ENCODE measurements at places on chromosomes 3 and 15. TPM values are rescaled to one million over a fixed set of nuclear protein-coding genes. Genes with fewer than 3 reads are reported as not detected.

DNA sequence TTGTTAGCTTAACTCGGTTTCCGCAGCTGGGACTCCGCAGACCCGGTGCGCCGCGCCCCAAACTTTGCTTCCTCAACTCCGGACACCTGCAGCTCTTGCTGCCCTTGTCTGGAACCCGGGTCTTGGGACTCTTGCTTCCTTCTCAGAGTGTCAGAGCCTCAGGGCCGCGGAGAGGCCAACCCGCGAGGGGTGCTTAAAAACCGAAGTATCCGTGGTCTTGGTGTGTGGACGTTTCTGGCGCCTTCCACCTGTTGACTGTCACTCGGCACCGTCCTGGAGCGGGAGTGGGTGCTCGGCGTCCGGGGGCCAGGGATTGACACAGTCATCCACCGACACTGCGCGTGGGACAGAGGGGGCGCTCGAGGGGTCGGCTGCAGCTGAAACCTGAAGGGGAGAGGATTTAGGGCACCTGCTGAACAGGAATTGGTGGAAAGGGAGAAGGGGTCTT, 386 bp downstream of the SQOR start:
- peaks cover 30% of the 10 kb centered on the region for H3K4me1 ChIP-seq
- peak overlapping the region; percentile 77 for H3K27ac ChIP-seq
- H3K36me3 ChIP-seq = no peaks in the 10 kb centered on the region
- DNase-seq = peak; percentile 61
- peak overlapping the region; percentile 91 for H3K4me3 ChIP-seq

GRCh38 chr15:60917461-60918145, 311.5 kb downstream of the RORA start:
- peaks cover 6% of the 10 kb centered on the region for H3K4me1 ChIP-seq
- H3K27ac ChIP-seq = no peak overlapping the region
- H3K4me3 ChIP-seq = no peak overlapping the region
- no peaks in the 10 kb centered on the region for H3K27me3 ChIP-seq
- DNase-seq = no peak
- no peaks in the 10 kb centered on the region for H3K36me3 ChIP-seq

DNA sequence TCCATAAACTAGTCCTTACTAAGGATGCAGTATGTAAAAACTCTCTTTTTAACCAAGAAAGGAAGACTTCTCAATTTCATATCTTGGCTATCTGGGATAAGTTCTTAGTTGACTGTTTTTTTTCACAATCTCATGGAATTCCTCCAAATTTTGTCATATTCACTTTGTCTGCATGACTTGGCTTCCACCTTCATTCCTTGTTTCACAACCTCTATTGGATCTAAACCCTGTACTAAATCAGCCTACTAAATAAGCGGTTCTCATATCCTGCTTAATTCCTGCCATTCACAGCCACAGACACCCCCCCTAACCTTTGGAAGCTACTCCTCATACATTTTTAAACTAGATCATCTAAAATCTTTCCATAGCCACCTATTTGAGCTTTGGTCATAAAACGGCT, 370.6 kb upstream of the NAALADL2 start:
- H3K27ac ChIP-seq = no peak overlapping the region
- no peak for DNase-seq
- H3K27me3 ChIP-seq = no peaks in the 10 kb centered on the region
- H3K36me3 ChIP-seq = no peaks in the 10 kb centered on the region
- H3K4me3 ChIP-seq = no peak overlapping the region

GRCh38 chr3:59580996-59581395, 531.2 kb upstream of the CFAP20DC start:
- DNase-seq = no peak
- H3K36me3 ChIP-seq = no peaks in the 10 kb centered on the region
- H3K27me3 ChIP-seq = no peaks in the 10 kb centered on the region
- no peak overlapping the region for H3K27ac ChIP-seq
- H3K4me3 ChIP-seq = no peak overlapping the region
- H3K4me1 ChIP-seq = no peaks in the 10 kb centered on the region

DNA sequence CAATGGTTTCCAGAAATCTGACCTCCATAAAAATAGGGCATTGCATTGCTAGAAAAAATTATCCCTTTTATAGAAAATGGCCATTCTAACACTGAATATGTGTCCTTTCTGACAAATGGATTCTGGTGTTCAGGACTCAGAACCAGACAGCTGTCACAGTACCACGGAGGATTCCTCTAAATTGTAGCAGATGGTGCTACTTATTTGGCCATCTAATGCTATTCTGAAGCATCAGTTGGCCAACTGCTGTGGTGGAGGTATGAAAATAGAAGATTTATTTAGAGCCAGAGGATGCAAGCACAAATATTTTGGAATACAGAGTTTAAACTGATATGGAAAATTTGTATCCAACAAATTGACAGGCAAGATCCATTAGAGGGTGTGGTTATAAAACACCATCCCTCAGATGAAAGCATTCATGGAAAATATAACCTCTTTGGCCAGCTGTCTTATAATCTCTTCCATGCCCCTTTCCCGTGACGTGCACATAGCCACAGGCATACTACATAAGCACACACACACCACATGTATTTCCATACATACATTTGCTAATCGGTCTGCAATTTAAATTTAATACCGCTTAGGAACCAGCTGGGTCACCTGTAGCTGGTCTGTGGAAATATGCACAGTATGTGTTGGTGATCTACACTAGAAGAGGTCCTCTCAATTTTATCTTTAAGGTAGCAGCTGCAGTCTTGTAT, 302.7 kb upstream of the KCNMB2 start:
- no peaks in the 10 kb centered on the region for H3K36me3 ChIP-seq
- no peaks in the 10 kb centered on the region for H3K4me1 ChIP-seq
- no peak overlapping the region for H3K4me3 ChIP-seq
- no peaks in the 10 kb centered on the region for H3K27me3 ChIP-seq

Gene ZBED2
- total RNA-seq = 547 TPM

Gene HEMK1
- total RNA-seq = 55.0 TPM

Gene CP
- not detected for total RNA-seq

Gene XIRP1
- total RNA-seq = 4.1 TPM

Data from CD8-positive, alpha-beta memory T cell (primary cell).